ENCODE measurements at places on chromosomes 3 and 15.

DNA sequence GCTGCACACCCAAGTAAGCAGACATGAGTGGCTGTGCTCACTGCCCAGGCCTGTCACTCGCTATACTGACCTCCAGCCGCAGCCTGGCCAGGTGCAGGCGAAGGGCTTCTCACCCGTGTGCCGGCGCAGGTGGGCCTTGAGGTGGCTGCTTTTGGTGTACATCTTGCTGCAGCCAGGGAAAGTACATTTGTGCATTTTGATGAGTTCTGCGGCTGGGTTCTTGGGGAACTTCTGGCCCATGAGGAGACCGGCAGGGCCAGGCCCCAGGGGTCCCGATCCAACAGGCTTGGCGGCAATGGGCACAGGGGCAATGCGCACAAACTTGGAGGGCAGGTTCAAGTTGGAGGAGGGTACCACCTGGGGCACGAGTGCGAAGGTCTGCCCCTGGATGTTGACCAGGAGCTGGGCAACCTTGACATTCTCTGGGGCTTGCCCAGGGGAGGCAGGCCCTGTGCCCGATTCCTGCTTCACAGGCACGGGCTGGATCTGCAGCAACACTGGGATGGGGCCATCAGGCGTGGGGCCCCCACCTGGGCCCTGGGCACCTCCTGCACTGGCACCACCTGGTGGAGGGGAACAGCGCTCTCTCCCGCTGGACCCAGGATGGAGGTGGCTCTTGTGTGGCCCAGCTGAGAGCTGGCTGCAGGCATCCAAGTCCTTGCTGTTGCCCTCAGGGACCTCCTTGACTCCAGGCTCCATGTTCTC lies 5.3 kb downstream of the KLF15 start:
- DNase-seq, result no peak

- DNase-seq, result no peak
Observed at GRCh38 chr3:104785947-104786346, 580.8 kb upstream of the ALCAM start.

- DNase-seq, result no peak
Observed at GRCh38 chr15:31364301-31365031, 37.8 kb downstream of the KLF13 start.

DNA sequence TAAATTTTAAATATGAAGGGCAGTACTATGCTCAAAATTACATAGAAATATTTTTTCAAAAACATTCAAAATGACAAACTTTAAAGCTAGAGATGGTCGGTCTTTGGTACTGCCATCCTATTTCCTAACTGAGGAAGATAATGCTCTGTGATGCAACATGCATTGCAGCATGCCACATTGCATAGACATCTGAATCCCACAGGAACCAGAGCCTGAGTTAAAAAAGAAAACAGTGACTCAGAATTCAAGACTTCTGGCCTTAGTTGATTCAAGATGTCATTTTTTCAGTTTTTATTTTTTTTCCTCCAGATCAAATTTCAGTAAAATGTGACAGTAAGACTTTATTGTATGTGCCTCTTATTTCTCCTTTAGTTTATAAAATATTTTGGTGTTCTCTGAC lies 33.1 kb downstream of the TP63 start:
- DNase-seq, result peak; percentile 83

DNA sequence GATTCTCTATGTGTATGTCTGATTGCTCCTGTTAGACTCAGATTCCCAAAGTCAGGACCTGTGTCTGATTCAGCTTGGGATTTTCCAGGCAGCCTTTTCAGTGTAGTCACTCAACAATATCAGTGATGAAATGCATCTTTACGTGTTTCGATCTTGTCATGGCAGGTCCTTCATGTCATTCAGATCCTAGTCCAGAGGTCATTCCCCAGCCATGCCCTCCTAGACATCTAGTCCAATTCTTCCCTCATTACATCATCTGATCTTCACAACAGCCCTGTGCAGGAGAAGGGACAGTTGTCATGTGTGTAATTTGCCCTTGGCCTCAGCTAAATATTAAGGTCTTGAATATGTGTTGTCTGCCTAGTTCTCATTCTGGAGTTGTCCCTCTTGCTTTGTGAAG lies 153.2 kb upstream of the NR2E3 start:
- no peak for DNase-seq

DNA sequence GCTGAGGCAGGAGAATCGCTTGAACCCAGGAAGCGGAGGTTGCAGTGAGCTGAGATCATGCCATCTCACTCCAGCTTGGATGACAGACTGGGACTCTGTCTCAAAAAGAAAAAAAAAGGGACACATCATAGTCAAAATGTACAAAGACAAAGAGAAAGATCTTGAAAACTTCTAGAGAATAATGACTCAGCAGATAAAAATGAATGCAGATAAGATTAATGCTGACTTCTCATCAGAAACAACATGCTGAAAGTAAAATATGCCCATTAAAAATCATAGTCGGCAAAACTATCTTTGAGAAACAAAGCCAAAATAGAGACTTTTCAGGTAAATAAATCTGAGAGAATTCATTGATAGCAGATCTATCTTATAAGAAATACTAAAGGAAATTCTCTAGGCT lies 271.1 kb upstream of the GPR149 start:
- DNase-seq, result no peak

DNA sequence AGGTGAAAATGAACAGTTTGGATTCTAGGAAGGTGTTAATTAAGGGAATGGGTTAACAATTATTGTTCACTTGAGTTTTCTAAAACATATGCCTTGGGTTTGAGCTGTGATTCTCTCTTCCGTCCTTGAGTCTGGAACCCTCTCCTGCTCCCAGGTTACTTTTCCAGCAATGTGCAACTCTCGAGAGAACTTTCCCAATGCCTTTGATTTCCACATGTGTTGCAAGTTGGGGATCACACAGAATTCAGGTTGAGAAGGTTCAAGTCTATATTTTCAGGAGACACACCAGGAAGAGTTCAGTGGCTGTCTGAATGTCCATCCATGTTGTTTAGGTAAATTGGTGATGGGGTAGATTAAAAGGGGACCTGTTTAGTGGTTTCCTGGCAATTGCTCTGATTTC lies 48.7 kb downstream of the TNFAIP8L3 start:
- DNase-seq, result no peak

DNA sequence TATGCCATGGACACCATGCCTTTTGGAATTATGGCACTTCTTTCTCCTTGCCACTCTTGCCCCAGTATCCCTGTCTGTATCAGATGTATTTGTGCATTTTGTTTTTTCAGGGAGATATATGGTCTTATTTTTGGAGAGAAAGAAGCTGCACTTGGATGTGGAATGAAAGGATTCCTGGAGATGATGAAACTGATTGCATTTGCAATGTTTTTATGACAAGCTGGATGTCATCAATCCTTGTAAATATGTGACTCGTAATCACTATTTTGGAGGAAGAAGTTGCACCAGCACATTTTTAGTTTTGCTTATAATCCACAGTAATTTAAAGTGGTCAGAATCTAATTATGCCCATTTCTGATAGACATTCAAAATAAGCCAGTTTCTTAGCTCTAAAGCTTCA lies 165.0 kb downstream of the NR1D2 start:
- no peak for DNase-seq

DNA sequence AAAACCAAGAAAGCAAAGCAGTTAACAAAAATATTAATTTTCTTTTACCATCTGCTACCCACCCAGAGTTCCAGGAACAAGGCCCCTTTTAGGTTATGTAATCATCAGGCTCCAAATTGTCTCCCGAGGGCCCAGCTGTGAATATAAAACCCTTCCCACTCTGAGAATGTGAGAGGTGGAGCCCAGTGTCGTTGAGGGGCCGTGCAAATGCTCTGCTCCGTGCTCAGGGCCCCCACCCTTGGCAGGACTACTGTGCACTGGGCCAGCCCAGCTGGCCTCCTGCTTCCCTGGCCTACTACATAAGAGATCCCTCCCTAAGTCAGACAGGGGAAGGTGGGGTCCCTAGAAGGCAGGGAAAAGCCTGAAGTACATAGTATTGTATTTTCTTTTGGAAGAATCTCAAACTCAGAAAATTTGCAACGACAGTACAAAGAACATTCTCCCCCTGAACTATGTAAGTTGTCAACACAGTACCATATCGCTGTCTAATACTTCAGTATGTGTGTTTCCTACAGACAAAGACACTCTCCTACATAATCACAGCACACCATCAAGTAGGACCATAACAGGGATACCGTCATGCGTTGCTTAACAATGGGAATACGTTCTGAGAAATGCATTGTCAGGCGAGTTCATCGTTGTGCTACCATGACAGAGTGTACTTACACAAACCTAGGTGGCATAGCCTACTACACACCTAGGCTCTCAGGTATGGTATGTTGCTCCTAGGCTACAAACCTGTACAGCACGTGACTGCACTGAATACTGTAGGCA lies 4.4 kb upstream of the CLEC3B start:
- DNase-seq, result no peak

DNA sequence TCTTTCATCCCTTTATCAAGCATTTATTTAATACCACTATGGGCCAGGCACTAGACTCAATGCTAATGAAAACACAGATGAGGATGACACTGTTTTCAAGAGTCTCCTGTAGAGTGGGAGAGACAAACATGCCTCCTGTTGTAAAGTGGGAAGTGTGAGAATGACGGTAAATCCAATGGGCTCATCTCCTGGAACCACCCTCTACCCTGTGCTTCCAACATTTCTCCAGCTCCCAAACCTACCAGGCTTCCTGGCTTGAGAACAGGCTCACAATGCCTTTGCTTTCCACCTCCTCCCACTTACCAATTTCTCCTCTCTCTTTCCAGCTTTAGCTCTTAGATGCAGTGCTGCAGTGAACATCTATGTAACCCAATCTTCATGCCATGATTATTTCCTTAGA lies 54.1 kb upstream of the TBC1D23 start:
- no peak for DNase-seq

- no peak for DNase-seq
Observed at GRCh38 chr15:69653306-69653705, 200.7 kb downstream of the RPLP1 start.

DNA sequence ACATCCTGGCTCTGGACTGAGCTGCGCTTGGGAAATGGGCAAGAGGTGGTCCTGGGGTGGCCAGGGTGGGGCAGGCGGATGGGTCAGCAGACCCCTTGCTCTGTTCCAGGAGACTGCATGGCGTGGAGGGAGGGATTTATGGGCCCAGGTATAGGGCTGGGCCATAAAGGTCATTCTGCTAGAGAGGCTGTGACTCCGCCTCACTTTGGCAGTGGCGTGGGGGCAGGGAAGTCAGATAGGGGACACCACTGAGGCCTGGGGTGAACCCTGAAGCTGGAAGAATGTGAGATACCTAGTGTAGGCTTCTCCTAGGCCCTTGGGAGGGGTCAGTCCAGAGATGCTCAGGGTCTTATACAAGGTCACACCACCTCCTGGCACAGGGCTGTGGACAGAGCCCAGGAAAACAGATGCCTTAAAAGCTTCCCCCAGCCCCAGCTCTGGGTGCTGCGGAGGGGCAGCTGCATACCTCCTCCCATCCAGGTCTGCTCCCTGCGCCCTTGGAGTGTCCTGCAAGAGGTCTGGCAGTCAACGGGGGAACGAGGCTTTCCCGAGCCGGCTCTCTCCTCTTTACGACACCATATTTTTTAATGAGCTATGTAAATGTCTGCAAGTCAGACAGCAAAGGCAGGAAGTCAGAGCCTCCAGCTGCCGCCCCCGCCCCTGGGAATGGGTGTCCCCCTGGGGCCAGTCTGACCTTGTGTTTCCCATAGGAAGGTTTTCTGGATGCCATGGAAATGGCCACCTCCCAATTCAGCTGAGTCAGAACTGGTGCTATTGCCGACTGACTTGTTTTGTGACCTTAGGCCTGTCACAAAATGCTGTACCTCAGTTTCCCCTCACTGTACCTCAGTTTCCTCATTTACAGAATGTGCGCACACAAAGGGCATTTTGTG lies 26.3 kb downstream of the LINGO1 start:
- DNase-seq, result no peak

DNA sequence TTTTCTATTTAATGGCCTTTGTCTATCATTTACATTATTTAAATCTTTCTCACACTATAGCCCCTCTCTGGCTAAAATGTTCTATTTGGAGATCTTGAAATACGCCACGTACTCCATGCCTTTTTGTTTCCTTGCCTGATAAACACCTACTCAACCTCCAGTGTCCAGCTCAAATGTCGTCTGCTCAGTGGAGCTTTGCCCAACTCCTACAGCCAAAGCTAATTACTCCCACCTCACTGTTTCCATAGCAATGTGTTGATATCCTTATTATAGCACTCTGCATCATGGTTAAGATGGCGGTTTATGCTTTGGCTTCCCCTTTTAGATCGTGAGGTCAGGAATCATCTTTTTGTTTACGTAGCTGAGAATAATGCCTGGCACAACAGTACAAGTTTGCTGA lies 55.9 kb downstream of the NGLY1 start:
- DNase-seq, result no peak

DNA sequence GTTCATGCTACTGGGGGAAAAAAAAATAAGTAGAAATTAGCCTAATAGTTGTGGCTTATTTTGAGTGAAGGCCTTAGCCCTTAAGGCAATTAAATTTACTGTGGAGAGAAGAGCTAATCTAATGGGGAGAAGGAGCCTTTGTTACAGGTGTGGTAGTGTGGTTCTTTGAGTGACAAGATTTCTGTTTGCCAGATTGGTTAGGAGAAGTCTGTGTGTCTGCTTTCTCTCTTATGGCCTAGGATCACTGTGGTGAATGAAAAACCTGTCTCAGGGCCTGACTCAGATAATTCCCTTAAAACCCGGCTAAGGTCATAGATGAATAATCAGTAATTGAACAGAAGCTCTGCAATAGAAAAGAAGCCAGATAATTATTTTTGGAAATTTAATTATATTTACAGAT lies 27.0 kb downstream of the OPA1 start:
- no peak for DNase-seq

- DNase-seq, result no peak
Observed at GRCh38 chr3:160384639-160385318, 14.2 kb downstream of the IFT80 start.

DNA sequence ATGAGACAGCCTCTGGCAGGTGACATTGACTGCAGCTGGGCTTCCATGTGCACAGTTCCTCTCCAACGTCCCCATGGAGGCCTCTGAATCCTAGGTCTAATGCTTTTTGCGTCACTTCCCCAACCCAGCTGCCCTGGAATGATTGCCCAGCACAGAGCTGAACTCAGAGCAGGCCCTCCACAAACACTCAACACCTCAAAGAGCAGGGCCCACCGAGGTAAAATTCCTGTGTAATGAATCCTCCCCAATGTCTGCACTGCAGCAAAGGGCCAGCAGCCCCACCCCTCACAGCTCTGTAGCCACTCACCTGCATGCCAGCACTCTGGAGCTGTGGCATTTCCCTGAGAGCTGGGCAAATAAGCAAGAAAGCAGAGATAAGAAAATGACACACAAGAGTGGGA lies 42.6 kb upstream of the DUSP7 start:
- no peak for DNase-seq

DNA sequence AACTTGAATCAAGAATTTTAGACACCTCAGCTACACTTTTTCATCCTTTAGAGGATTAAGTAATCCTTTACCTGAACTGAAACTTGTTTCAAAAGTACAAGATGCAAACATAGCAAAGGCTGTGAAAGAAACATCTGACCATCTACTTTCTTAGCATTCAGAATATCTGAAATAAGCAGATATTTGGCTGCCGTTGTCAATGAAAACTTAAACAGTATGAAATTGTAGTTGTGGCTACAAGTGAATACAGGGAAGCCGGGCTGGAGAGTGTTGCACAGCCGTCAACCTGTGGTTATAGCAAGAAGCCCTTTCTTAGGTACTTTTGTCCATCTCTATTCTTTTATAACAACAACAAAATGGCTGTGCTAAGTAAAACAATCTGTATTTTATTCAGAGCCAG lies 6.9 kb upstream of the CX3CR1 start:
- DNase-seq, result no peak
